ENCODE measurements at places on chromosomes 5 and 9. TPM values are rescaled to one million over a fixed set of nuclear protein-coding genes. Genes with fewer than 3 reads are reported as not detected.

DNA sequence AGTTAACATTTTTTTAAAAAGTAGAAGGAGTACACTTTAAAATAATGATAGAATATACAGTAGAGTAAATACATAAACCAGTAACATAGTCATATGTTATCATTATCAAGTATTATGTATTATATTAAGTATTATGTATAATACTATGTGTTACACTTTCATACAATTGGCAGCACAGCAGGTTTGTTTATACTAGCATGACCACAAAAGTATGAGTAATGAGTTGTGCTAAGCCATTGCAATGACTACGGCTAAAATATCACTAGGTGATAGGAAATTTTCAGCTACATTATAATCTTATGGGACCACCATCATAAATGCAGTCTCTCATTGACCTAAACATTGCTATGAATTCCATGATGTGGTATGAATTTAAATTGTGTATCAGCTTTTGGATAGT is 506.0 kb downstream of the HTR1A start:
- no peak overlapping the region for H3K27ac ChIP-seq
- H3K27me3 ChIP-seq: no peaks in the 10 kb centered on the region
- H3K4me1 ChIP-seq: no peaks in the 10 kb centered on the region

DNA sequence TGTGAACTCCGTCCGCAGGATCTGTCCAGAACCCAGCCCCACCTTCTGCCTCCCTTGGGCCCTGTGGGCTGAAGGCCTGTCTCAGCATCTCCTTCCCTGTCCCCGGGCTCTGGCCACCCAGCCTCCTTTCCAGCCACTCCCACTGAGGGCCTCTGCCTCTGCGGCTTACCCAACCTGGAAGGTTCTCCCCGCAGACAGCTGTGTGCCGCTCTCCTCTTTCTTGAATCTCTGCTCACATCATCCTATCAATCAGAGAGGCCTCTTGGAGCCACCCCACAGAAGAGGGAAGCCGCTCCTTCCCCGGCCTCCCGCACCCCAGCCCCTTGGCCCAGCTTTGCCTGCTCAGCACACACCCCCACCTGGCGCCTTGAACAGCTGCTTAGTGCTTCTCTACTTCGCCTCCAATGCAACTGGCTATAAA is 81.5 kb upstream of the UNC5A start:
- H3K27me3 ChIP-seq: no peaks in the 10 kb centered on the region
- no peak overlapping the region for H3K4me3 ChIP-seq
- no peaks in the 10 kb centered on the region for H3K36me3 ChIP-seq
- H3K27ac ChIP-seq: no peak overlapping the region

GRCh38 chr5:83927140-83927733 is 206.6 kb upstream of the HAPLN1 start:
- H3K36me3 ChIP-seq: no peaks in the 10 kb centered on the region
- no peak overlapping the region for H3K4me3 ChIP-seq
- H3K4me1 ChIP-seq: no peaks in the 10 kb centered on the region
- no peaks in the 10 kb centered on the region for H3K27me3 ChIP-seq
- DNase-seq: peak; percentile 78

GRCh38 chr5:24391816-24392215 is 253.0 kb downstream of the CDH10 start:
- H3K4me1 ChIP-seq: no peaks in the 10 kb centered on the region
- DNase-seq: no peak
- H3K27ac ChIP-seq: no peak overlapping the region
- H3K27me3 ChIP-seq: no peaks in the 10 kb centered on the region

DNA sequence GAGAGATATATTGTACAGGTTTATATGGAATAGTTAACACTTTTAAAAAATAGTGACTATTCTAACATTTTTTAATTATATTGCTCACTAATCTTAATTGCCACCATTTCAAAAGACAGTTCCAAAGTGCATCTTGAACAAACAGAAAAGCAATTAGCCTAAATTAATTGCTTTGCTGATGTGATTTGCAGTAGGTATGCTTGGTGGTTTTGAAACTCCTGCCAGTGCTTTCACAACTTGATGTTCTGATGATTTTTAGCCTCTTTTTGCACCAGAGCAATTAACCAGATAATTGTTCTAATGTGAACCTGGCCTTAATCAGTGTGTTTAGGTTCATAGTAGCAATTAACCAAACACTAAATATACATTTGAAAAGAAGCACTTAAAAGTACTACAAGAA is 207.6 kb downstream of the FBXL17 start:
- H3K27ac ChIP-seq: no peak overlapping the region
- no peak for DNase-seq
- H3K27me3 ChIP-seq: no peaks in the 10 kb centered on the region
- H3K4me1 ChIP-seq: no peaks in the 10 kb centered on the region
- H3K4me3 ChIP-seq: no peak overlapping the region
- H3K36me3 ChIP-seq: no peaks in the 10 kb centered on the region

DNA sequence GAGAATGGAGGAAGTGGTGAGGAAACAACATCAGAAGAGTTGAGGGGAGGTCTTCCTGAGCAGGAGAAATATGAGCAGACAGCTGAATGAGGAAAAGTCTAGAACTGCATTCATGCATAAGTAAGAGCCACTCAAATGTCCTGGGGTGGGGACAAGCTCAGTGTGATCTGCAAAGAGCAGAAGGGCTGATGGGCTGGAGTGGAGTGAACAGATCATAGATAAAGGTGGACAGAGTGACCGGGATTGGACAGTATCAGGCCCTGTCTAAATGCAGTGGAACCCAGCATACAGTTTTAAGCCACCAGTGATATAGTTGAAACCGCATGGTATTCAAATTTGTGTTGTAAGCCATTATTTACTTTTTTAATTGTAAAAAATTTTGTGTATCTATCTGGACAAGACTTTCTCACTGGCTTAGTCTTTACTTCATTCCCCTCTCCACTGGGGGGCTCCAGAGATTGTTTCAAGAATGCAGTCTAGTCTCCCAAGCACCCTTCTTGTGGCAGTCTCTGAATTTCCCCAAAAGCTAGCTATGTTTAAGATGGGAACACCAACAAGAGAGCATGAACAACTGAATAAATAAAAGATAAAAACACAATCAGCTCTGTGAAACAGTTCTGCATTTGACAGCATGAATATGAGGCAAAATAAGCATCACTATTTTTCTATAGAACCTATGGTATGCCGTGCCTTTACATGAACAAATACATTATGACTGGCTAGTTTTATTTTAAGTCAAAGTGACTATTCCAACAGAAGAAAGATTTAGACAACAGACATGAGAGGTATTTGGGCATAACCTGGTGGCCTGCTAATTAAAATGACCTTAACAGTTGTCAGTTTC is 10.7 kb upstream of the STK32A start:
- H3K27me3 ChIP-seq: no peaks in the 10 kb centered on the region
- DNase-seq: peak; percentile 70
- H3K27ac ChIP-seq: no peak overlapping the region
- no peaks in the 10 kb centered on the region for H3K4me1 ChIP-seq

- H3K4me1 ChIP-seq: no peaks in the 10 kb centered on the region
- H3K27ac ChIP-seq: no peak overlapping the region
- DNase-seq: no peak
- no peaks in the 10 kb centered on the region for H3K27me3 ChIP-seq
- no peaks in the 10 kb centered on the region for H3K36me3 ChIP-seq
Observed at GRCh38 chr5:98599016-98599415, 174.4 kb upstream of the RGMB start.

GRCh38 chr9:128068386-128069205 is 564 bp downstream of the SLC25A25 start:
- no peaks in the 10 kb centered on the region for H3K36me3 ChIP-seq
- H3K4me3 ChIP-seq: peak overlapping the region; percentile 93
- peak; percentile 68 for DNase-seq
- H3K27ac ChIP-seq: peak overlapping the region; percentile 38
- H3K4me1 ChIP-seq: peaks cover 55% of the 10 kb centered on the region
- no peaks in the 10 kb centered on the region for H3K27me3 ChIP-seq

Gene EGFLAM
- not detected for total RNA-seq

Gene LCN2
- not detected for total RNA-seq

Gene GABRA1
- total RNA-seq: not detected

Gene TAF1L
- not detected for total RNA-seq

Gene GHR
- not detected for total RNA-seq

Gene GFRA3
- 0.37 TPM for total RNA-seq

Gene INSYN2B
- total RNA-seq: not detected

Gene TMEM215
- total RNA-seq: not detected

All from Karpas-422 (cell line).